ENCODE measurements at places on chromosomes 5 and 9.

DNA sequence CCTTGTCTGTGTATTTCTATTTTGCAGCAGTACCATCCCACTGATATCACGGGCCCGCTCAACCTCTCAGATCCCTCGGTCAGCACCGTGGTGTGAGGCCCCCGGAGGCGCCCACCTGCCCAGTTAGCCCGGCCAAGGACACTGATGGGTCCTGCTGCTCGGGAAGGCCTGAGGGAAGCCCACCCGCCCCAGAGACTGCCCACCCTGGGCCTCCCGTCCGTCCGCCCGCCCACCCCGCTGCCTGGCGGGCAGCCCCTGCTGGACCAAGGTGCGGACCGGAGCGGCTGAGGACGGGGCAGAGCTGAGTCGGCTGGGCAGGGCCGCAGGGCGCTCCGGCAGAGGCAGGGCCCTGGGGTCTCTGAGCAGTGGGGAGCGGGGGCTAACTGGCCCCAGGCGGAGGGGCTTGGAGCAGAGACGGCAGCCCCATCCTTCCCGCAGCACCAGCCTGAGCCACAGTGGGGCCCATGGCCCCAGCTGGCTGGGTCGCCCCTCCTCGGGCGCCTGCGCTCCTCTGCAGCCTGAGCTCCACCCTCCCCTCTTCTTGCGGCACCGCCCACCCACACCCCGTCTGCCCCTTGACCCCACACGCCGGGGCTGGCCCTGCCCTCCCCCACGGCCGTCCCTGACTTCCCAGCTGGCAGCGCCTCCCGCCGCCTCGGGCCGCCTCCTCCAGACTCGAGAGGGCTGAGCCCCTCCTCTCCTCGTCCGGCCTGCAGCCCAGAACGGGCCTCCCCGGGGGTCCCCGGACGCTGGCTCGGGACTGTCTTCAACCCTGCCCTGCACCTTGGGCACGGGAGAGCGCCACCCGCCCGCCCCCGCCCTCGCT, 1.9 kb downstream of the LRRC26 start:
- no peak for DNase-seq

DNA sequence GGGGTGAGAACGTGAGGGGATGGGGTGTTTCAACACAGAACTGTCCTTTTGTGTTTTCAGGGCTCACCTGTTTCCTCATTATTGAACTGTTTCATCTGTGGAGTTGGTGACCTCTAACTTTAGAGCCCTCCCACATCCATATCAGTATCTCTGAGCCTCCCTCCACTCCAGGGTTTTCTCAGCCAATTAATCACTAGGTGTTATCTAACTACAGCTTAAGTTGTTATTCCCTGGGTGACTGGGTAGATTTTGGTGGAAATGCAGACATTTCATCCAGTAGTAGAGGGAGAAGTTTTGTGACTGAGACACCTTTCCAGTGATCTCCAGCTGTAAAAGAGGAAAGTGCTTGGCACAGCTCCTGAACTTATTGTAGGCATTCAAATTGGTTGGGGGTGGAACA, 23.7 kb downstream of the PPP3R2 start:
- no peak for DNase-seq

GRCh38 chr9:107588393-107588792, 98.8 kb upstream of the KLF4 start:
- DNase-seq: no peak

GRCh38 chr5:140243706-140244250, 59.1 kb downstream of the PFDN1 start:
- no peak for DNase-seq

DNA sequence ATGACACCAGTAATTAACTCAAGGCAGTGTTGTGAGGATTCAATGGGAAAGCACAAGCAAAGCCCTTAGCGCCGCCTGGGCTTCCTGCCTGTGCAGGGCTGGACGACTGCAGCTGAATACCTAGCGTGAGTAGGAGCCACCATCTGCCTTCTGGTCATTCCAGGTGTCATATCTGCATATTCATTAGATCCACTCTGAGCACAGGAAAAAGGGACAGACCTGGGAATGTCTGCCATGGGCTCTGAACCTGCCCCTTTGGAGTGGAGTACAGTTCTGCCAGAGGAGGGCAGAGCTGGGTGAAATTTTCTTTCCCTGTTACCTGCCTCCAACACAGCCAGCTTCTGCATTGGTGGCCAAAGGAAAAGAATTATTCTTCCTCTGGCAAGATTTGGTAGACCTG, 298.8 kb downstream of the NSG2 start:
- no peak for DNase-seq

DNA sequence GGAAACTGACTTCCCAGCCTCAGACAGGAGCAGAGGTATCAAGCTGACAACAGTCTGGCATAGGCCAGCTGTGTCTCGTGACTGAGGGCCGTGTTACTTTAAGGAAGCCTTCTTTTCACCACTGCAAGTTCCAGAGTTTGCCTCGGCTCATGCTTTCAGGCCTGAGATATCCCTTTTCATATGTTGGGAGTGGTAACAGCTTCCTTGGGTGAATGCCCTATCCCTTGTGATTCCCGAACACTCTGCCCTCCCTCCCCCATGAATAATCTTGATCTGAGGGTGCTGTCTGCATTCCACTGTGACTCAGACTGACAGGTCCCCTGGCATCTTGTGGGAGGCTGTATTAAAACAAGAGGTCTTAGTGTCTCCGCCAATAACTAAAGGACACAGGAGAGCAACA, 49.7 kb upstream of the ARL15 start:
- DNase-seq: no peak

GRCh38 chr5:3026099-3026498, 274.6 kb upstream of the IRX2 start:
- DNase-seq: peak; percentile 20

DNA sequence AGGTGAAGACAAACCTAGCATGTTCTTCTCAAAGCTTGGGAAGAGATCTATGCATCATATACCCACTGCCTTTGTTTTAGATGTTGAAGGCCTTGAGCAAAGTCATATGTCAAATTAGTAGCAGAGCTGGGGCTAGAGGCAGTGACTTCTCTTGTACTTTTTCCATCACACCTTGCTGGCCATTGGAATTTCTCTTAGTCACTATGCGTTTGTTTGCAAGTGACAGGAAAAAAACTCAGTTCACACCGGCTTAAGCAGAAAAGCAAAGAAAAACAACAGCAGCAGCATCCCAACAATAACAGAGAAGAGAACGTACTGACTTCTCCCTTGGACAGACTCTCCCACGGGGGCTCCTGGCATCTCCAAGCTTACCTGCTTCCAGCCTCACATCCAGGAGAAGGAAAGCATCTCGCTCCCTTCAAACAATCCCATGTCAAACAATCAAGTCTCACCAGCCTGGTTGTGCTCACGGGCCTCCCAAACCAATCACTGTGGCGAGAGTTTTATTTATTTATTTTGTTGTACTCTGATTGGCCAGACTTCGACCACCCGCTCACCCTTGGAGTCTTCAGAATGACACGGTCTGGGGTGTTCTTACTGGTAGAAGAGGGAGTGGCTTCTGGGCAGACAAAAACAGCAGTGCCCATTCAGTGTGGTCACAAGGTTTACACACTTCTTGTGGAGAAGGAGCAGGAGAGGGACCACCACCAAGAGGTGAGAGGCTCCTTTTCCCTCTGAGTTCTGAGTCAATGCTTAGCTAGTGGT, 83.8 kb upstream of the STC2 start:
- DNase-seq: no peak

DNA sequence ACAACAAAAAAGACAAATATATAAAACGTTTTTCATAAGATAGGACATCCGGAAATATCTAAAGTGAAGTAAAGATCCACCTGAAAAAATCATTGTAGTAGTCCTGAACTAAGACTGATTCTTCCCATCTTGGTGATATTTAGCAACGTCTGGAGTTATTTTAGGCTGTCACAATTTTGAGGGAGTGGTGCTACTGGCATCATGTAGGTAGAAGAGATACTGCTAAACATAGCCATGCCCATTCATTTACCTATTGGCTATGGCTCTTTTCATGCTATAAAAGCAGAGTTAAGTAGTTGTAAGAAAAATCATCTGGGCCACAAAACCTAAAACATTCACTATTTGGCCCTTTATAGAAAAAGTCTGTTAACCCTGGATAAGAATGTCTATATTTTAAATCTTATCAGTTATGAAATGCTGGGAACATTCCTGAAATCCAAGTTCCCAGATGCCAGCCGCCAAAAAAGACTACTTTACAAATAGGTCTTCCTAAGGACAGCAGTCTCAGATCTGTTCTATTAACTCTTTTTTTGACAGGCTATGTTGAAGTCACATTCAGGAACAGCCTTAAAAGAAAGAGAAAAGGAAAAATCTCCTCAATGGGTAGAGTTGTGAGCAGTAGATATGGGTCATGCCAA, 27.0 kb downstream of the RAPGEF6 start:
- DNase-seq: no peak

GRCh38 chr9:97804059-97804365, 49.0 kb upstream of the FOXE1 start:
- DNase-seq: no peak

- DNase-seq: no peak
These were observed 27.6 kb downstream of the LEAP2 start for GRCh38 chr5:132901036-132901435.

DNA sequence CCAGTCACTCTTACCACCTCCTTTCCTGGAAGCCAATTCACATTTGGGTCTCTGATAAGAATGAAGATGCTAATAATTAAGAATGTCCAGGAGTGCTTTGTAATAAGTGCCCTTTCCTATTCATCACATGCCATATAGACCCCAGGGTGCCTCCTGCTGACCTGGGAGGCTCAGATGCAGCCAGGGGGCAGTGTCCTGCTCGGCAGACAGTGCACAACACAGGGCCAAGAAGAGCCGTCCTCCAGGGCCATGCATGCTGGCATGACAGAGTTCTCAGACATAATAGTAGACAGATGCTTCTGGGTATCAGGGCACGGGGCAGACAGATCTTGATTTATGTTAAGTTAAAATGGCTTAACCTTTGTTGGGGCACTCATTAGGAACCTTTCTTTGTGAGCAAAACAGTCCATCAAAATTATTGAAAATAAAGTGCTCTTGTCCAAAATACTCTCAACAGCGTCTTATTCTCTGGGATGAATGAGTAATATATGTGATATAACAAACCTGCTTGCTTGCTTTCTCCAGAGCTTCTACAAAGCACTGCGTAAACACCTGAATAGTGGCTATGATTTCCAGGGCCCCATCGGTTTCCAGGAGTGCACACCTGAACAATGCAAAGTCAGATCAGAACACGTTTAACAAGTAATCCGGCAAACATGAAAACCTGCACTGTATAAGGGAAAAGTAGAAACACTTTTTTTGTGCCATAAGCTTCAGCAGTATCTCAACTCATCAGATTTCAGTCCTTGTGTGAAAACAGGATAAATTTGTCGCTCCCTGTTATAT, 192.7 kb downstream of the FANCC start:
- peak; percentile 43 for DNase-seq

- DNase-seq: peak; percentile 46
These were observed 40.7 kb upstream of the AKNA start for GRCh38 chr9:114428466-114428865.

DNA sequence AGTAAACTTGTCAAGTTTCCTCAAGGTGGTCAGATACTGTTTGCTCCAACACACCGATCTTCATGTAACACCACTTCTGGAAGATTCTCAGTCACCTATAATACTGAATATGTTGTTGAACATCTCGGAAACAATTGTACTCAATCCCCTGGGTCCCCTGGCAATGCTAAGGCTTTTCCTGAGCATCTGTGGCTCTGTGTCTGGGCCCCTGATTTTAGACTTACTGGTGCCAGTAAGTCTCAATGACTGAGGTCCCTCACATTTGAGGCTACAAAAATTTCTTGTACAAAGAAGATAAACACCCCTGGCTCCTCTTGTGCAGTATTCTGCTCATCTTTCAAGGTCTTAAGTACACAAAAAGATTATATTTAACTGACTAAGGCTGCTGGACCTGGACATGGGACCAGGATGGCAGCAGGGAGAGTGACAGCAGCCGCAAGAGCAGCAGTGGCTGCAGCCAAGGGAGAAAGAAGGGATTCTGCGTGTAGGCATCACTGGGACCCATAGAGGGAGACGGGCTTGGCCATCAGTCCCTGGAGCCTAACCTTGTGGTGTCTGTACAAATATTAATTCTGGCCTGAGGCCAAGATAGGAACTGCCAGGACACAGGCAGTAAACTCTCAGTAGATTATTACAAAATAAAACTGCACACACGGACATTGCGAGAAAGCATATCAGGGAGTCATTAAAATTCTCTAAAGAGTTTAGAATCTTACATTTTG, 49.0 kb upstream of the TNPO1 start:
- DNase-seq: no peak

DNA sequence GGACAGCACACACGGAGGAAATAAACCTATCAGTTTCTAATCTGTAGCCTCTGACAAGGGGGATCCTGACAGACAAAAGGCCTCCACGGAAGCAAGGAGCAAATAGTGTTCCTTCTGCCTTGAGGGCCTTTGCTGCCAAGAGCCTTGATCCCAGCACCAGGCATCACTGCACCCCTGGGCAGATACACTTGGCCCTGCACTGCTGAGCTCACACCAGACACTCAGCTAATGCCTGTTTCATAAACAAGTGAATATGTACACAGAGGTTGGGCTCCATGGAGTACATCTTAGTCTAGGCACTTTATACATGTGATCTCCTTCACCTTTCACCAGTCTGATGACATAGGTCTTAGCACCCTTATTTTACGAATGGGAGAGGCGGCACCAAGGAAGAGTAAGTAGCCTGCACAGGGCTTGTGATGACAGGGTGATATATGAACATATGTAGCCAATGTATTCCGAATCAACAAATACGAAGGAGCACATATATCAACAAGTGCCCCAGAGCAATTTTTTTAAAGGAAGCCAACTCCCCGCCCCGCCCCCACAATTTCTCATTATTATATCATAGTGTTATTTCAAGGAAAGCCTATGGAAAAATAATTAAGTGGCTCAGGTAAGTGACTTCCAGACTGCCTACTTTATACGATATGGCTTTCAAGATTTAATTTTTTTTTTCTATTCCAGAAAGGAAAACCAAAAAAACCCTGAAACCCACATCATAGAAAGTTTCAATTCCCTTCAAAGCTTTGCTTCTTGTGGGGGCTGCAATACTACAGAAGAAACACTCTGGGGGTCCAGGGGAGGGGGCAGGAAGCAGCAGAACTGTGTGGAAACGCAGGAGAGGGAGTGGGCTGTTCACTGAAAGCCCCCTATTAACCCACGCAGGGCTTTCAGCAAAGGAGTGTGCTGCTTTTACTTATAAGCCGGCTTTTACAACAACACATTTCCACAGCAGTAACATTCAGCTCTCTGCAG, 32.0 kb downstream of the CDC14B start:
- no peak for DNase-seq

DNA sequence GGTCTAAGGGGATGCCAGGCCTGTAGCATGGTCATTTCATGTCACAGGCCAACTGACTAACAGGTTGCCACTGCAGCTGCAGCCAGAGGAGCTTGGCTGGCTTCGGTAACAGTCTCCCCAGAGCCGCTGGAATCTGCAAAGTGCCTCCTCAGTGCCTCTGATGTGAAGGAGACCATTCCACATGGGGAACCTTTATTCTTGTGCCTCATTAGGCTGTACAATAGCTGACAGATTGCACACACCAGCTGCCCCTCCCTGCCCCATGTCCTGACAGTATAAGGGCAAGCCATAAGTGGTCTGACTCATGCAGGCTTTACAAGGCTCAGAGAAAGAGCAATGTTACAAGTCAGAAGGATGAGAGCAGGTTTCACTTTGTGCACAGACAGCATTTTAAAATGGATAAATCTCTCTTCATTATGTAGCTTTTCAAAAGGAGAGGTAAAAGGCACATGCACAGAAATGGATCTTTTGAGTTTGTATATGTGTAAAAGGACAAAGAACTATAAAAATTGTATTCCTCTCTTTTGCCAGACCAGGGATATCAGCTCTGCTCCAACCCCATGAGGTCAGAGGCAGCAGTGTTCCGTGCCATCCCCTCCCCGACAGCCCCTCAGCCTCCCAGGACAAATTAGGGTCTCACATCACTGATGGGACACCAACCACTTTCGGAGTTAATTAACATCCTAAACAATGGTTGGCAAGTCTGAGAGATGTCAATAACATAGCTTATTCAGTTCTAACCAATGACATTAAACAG, 467.8 kb downstream of the TMEM232 start:
- no peak for DNase-seq
